ENCODE measurements at places on chromosomes 6 and 20.
A peak's percentile ranks its signal among the peaks of the same experiment; 100 is the strongest.

DNA sequence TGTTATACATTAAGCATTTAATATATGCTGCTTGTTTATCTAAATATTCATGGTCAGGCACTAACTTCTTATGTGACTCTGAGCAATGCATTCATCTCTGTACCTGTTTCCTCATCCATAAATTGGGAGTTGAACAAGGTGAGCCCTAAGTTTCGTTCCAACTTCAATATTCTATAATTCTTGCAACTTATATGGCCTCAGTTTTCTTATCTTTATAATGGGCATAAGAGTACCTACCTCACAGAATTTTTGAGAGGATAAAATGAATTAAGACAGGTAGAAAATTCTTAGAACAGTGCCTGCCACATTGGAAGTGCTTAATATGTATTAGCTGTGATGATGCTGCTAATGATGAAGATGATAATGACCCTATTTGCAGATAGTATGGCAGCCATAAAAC, 11.8 kb upstream of the HIVEP2 start:
- ATAC-seq = no peak

- ATAC-seq = no peak
Measured at GRCh38 chr6:139613496-139613895, 239.0 kb upstream of the CITED2 start.

DNA sequence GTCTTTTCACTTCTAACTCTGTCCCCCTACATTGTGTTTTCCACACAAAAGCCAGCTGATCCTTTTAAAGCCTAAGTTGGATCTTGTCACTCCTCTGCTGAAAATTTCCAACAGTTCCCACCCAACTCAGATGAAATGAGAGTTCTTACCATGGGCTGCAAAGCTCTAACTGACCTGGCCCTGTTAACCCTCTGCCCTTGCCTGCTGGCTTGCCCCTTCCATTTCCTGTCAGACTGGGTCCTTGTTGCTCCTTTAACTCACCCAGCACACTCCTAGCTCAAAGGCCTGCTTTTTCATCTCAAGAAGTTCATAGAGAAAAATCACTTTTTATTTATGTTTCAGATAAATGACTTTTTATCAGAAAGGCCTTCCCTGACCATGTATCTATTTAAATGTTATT, 66.5 kb upstream of the HEY2 start:
- ATAC-seq = no peak

DNA sequence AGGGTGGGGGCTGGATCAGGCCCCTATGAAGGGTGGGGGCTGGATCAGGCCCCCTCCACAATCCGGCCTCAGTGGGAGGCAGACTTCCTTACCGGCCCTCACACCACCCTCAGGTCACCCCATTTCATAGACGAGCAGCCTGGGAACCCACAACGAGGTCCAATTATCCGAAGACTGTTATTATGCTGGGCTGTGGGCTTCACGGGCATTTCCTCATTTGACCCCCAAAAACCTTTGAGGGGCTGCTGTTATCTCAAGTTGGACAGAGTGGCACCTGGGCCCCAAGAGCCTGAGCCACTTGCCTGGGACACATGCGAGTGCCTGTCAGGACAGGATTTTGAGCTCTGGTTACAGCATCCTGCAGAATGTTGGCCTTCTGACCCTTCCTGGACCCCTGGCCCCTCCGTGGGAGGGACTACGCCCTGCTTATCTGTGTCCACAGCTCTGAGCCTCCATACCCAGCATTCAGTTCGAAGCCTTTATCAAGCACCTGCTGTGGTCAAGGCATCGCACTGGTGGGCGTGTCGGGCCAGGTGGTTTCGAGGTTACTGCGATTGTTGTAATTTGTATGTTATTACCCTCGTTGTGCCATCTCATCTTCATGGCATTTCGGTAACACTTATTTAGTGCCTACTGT, 34.5 kb upstream of the PCMTD2 start:
- no peak for ATAC-seq

DNA sequence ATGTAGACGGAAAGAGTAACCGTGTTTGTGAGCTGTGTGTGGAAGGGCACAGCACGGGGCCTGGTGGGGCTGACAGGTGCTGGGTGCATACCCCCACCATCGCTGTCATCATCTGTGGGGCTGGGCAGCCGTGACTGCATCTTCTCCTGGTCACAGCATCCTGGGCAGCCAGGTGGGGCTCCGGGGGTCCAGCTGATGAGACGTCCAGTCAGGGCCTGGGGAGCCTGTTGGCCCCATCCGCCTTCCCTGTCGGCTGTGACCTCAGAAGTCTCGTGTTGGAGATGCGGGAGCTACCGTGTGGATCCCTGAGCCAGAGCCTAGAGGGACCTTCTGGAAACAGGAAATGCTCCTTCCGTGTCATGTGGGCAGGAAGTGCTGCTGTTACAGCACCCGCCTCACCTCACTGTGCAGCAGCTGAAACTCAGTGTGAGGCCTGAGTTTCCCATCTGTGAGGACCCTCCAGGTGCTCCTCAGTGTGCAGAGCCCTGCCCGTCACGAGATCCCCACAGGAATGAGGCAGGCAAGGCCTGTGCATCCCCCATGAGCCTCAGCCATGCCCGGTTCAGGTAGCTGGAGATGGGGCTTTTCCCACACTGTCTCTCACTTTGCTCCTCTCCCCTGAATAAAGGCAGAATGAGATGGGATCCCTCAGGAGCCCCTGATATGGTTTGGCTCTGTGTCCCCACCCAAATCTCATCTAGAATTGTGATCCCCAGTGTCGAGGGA, 108.7 kb downstream of the ERMARD start:
- no peak for ATAC-seq

DNA sequence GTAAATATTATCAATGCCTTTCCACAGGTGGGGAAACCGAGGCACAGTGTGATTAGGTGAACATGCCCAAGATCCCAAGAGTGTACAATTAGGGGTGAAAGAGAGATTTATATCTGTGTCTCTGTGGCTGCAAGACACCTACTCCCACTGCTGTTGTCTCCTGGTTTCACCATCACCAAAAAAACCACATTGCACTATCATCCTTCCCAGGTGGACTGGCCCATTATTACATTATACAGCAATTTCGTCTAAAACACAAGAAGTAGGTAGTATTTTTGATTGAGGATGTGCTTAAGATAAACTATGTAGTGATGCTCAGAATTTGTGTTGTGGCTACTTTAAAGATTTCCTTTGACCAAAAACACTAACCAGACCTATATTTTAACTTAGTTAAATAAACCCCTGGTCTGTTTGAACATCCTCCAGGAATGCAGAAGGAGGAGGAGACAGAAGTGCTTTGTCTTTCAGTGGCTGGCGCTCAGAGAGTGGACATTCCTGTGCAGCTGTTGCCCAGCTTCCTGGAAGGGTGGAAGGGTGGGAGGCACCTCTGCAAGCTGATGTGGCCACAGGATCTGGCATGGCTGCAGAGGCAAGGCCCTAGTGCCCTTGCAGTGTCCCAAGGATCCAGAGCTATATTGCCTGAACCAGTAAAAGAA, 23.8 kb downstream of the DCBLD1 start:
- no peak for ATAC-seq

GRCh38 chr6:41577356-41578216, 31.4 kb downstream of the FOXP4 start:
- no peak for ATAC-seq

DNA sequence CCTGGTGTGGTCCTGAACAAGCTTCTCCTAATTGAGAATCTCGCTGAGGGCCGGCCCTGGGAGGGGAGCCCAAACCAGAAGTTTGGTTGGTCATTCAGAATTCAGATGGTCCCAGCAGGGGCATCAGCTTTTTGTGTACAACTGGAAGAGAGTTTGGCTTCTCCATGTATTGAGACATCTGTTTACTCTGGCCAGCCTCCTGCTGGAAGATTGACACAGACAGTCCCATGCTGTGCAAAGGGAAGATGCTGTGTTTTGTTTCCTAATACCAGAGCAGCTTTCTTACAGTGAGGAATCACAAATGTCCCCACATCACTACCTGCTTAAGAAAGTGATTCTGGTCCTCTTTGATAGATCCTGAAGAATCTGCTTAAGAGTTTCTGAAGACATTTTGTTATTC, 97.8 kb downstream of the PLEKHG1 start:
- ATAC-seq = no peak

- no peak for ATAC-seq
Measured at GRCh38 chr20:61953037-61954021, 112.4 kb downstream of the TAF4 start.

DNA sequence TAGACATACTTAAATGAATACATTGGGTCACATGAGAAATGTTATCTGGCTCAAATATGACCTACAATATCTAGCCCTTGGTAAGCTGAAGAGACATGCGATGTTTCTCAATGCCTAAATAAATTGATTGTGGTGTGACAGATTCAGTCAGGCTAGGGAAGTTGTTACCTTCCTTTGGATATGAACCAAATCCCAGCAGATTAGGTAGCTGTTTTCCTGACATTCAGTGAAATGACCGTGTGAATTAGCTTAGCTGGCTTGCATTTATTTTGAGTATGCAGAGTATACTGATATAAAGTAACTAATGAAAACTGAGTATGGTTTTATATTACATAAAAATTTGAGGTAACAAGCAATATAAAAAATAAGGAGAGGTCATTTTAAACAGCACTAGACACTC, 288.2 kb downstream of the GJA1 start:
- ATAC-seq = no peak

DNA sequence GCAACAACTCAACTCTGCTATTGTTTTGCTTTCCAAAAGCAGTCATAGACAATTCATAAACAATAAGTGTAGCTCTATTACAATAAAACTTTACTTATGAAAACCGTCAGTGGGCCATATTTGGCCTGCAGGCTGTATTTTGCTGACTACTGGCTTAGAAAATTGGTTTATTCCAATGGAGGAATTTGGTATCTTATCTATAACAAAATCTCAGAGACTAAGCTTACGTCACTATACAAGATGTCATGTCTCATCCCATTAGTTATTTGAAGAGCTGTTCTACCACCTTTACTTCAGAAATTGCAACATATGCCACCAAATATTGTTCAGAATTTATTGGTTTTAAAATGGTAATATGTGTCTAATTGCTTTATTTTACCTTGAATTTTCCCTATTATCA, 436.9 kb downstream of the HTR1B start:
- ATAC-seq = no peak

- no peak for ATAC-seq
Measured at GRCh38 chr6:107942142-107942541, 15.9 kb downstream of the SEC63 start.

DNA sequence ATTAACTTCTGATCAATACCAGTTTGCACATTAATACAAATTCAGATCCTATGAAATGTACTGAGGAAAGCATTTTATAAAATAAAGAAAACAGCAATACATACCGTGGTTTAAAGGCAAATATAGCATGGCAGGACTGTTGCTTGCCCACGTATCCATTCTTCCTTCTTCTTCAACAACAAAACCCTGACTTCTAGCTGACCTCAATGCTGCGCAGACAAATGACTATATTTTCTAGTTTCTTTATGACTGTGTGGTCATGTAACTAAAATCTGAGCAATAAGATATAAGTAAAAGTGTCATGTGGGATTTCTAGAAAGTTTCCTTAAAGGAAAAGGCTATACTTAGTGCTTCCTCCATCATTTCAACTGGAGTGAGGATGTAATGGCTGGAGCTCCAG, 85.0 kb downstream of the CDC40 start:
- ATAC-seq = peak; percentile 35

DNA sequence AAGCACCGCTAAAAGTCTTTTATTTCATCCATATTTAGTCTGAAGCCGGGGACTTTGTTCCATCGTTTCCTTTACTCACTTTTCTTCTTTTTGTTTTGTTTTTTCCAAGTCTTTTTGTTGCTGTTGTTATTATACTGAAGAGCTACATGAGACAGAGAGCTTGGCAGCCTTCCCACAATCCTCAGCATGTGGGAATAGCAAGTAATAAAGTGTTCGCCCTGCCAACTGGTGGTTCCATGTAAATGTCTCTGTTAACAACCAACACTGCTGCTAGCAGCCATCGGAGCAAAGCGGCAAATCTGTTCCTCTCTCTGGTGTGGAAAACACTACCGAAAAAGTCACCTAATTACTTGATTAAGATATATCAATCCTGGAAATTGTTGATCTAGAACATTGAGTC, 437.8 kb upstream of the ID4 start:
- no peak for ATAC-seq

- ATAC-seq = no peak
Measured at GRCh38 chr6:118529756-118530155, 18.3 kb upstream of the PLN start.

DNA sequence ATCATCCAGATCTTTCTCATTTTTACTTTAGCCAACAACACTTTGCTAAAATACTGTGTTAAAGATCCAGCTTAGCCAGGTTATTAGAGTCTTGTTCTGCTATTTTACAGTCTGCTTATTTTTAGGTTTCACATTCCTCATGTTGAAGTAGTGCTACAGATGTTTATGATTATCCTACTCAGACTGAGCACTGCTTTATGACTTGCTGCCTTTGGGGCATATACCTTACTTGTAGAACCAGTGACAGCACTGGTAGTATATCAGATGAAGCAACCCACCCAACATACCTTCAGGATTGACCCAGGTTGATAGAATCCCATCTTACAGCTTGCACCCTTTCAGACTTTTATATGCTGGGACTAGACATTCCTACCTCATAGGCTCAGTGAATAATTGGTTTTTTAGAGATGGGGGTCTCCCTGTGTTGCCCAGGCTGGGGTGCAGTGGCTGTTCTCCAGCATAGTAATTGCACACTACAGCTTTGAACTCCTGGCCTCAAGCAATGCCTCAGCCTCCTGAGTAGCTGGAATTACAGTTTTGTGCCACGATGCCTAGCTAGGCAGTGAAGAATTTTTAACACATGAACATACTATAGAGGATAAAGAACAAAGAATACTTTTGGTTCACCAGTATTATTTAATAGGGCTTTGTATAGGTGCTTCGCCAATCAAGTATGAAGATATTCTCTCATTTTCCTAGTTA, 63.8 kb upstream of the DYNLRB1 start:
- no peak for ATAC-seq

GRCh38 chr6:170279977-170280688, 10.7 kb downstream of the DLL1 start:
- peak; percentile 76 for ATAC-seq

GRCh38 chr6:163460307-163460782, 45.8 kb downstream of the QKI start:
- peak; percentile 81 for ATAC-seq

DNA sequence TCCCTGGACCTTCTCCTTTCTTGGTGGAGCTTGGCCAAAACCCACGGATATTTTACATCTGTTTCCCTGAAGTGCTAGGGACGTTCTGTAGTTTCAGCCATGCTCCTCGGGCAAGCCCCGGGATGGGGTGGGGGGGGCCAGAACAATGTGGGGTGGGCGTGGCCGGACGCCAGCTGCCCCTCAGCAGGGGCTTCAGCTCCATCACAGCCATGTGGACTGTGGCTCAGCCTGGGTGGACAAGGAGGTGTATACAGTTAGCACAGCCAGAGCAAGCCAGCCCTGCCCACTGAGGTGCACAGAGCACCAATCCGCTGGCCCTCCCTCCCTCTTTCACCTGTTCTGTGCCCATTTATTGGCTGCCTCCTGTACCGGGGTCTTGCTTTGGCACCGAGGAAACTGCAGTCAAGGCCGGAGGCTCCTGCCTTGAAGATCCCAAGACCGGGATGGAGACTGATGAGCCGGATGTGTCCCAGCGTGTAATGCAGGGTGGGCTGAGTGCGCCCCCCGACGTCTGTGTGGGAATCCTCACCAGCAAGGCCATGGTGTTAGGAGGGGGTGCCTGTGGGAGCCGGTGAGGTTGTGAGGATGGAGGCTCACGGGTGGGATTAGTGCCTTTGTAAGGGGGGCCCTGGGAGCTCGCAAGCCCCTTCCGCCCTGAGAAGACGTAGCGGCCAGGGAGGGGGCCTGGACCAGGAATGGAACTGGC, 28.0 kb downstream of the FRMD1 start:
- ATAC-seq = no peak
